Progenitor cell of endocrine pancreas (in vitro differentiated cells): ENCODE measurements at places on chromosomes 7 and 10. TPM values are rescaled to one million over a fixed set of nuclear protein-coding genes. Genes with fewer than 3 reads are reported as not detected.

DNA sequence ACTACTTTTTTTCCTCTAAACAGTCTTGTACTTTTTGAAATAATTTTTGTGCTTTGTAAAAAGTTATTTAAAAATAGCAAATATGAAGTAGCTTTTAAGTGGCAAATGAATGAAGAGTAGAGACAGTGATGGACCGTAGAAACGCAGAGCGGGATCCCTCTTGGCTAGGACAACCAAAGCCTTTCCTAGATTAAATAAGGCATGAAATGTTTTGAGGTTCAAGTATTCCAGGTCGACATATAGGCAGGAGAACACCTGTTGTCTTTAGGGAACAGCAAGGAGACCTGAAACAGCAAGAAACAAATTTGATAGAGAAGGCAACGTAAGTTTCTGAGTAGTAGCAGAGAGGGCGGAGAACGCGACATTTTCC lies 662 bp upstream of the PPRC1 start:
- H3K36me3 ChIP-seq: no peaks in the 10 kb centered on the region
- peaks cover 21% of the 10 kb centered on the region for H3K4me1 ChIP-seq
- H3K4me3 ChIP-seq: peak overlapping the region; percentile 96
- no peak for DNase-seq
- no peaks in the 10 kb centered on the region for H3K27me3 ChIP-seq

GRCh38 chr10:90319188-90319914 lies 538.5 kb downstream of the HTR7 start:
- no peak overlapping the region for H3K27ac ChIP-seq
- no peaks in the 10 kb centered on the region for H3K4me1 ChIP-seq
- H3K27me3 ChIP-seq: peaks cover 2% of the 10 kb centered on the region
- no peaks in the 10 kb centered on the region for H3K36me3 ChIP-seq

- H3K27me3 ChIP-seq: no peaks in the 10 kb centered on the region
- H3K36me3 ChIP-seq: peaks cover 18% of the 10 kb centered on the region
- DNase-seq: no peak
- H3K27ac ChIP-seq: peak overlapping the region; percentile 93
- peaks cover 50% of the 10 kb centered on the region for H3K4me1 ChIP-seq
Observed at GRCh38 chr10:5888351-5888750, 1.3 kb downstream of the ANKRD16 start.

Gene UROS
- total RNA-seq: 45.0 and 47.8 TPM in 2 replicates

Gene NKX1-2
- not detected in 2 replicates for total RNA-seq

Gene UPK3B
- total RNA-seq: 1.7 and 4.7 TPM in 2 replicates

DNA sequence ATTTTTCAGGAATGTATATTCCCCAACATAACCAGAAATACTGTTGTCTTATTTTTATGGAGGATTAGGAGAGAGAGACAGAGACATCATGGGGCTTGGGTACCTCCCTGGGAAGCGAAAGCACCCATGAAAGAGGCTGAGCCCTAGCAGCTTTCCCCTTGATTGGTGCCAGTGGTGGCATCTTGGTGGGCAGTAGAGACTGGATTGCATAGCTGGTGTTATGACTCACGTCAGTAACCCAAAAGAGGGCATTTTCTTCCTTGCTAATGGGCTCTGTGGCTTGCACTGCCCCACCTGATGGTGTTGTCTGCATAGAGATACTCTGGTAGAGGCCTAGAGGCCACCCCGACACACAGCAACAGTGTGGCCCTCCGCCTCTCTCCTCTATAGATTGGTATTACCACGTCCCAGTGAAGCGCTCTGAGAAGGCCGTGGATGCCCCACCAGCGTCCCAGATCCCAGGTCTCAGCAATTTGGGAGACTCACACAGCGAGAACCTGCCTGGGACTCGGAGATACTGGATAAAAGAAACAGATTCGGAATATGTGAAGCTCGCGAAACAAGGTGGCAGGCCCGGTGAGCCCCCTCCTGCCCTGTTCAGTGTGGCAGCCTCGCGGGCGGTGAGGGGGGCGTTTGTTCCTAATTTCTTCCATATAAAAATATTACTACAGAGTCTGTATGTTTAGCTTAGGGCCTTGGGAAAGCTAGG lies 5.8 kb downstream of the C7orf57 start:
- peaks cover 34% of the 10 kb centered on the region for H3K27me3 ChIP-seq
- H3K27ac ChIP-seq: no peak overlapping the region
- no peak for DNase-seq
- H3K4me1 ChIP-seq: peaks cover 2% of the 10 kb centered on the region

Gene XPNPEP1
- 40.0 and 66.8 TPM in 2 replicates for total RNA-seq

GRCh38 chr10:114019226-114019625 lies 24.4 kb upstream of the ADRB1 start:
- H3K27me3 ChIP-seq: peaks cover 30% of the 10 kb centered on the region
- no peak overlapping the region for H3K27ac ChIP-seq

Gene PROSER2
- 18.8 and 19.0 TPM in 2 replicates for total RNA-seq

Gene ARHGAP22
- total RNA-seq: 3.8 and 4.7 TPM in 2 replicates

GRCh38 chr10:21368022-21368582 lies 157.4 kb downstream of the SKIDA1 start:
- DNase-seq: no peak
- no peak overlapping the region for H3K4me3 ChIP-seq
- no peaks in the 10 kb centered on the region for H3K27me3 ChIP-seq
- peaks cover 14% of the 10 kb centered on the region for H3K4me1 ChIP-seq
- no peaks in the 10 kb centered on the region for H3K36me3 ChIP-seq

DNA sequence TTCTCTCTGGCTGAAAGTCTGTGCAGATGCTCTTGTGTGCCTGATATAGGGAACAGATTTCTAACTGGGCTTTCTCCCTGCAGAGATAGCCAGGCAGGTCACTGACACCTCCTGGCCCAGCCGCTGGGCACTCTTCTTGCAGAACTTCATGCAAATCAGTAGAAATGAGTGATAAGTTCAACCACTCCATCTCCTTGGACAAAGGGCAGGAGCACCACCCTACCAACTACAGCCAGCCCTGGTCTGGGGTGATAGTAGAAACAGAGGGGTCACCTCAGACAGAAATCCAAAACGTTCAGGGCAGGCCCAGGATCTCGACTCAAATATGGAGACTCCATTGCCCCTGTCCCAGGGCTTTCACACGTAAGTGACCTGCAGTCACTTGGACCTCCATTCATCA lies 917.8 kb upstream of the ZNF722 start:
- no peaks in the 10 kb centered on the region for H3K4me1 ChIP-seq
- no peak overlapping the region for H3K4me3 ChIP-seq
- H3K27ac ChIP-seq: no peak overlapping the region
- H3K27me3 ChIP-seq: no peaks in the 10 kb centered on the region

Gene DNAJC1
- 28.5 and 29.1 TPM in 2 replicates for total RNA-seq

GRCh38 chr10:4006051-4006450 lies 221.0 kb upstream of the KLF6 start:
- DNase-seq: no peak
- no peak overlapping the region for H3K27ac ChIP-seq
- no peaks in the 10 kb centered on the region for H3K36me3 ChIP-seq
- H3K4me1 ChIP-seq: no peaks in the 10 kb centered on the region
- H3K4me3 ChIP-seq: no peak overlapping the region

DNA sequence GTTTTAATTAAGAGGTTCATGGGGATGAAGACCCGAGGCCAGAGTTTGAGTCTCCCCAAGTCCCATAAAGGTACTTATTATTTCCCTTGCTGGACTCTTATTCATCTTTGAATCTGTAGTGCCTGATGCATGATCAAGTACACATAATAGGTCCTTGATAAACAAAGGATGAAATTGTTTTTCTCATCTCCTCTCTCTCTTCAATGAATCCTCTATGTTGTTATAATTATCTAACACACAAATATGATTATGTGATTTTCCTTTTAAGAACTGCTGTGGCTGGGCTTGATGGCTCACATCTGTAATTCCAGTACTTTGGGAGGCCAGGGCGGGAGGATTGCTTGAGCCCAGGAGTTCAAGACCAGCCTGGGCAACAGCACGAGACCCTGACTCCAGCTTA lies 117.7 kb downstream of the BAMBI start:
- H3K4me1 ChIP-seq: peaks cover 15% of the 10 kb centered on the region
- H3K4me3 ChIP-seq: no peak overlapping the region
- H3K27me3 ChIP-seq: peaks cover 4% of the 10 kb centered on the region
- DNase-seq: no peak
- H3K36me3 ChIP-seq: no peaks in the 10 kb centered on the region

DNA sequence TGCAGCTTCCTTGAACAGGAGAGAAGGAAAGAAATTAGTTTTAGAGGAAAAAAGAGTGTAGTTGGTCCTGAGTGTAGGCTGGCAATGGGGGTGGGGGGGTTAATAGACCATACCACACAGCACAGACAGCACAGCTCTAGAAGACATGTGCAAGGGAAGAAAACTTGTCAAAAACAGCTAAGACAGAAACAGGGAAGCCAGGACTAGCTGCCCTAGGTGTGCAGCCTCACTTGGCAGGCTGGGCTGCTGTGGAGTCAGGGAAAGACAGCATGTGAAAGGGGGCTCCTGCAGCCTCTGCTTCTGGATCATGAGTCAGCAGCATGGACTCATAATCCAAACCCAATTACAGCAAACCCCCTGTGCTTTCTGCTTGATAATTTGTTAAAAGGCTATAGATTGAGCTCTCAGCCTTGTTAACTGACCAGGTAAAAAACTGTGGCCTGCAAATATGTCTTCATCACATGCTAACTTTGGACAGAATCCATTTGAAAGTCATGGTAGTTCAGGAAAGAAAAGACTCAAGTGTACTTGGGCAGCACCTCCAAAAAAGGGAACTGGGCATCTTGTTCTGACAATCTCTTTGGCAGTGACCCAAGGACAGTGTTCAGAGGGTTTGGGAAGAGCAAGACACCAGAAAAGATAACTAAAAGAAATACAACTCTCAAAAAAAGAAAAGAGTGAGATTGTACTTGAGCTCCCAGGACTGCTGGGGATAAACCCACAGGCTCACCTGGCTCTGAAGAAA lies 142.2 kb upstream of the VWC2 start:
- no peak for DNase-seq
- H3K4me1 ChIP-seq: no peaks in the 10 kb centered on the region
- no peak overlapping the region for H3K27ac ChIP-seq
- no peak overlapping the region for H3K4me3 ChIP-seq
- no peaks in the 10 kb centered on the region for H3K36me3 ChIP-seq

GRCh38 chr10:133169173-133169947 lies 9.3 kb downstream of the KNDC1 start:
- H3K36me3 ChIP-seq: peaks cover 8% of the 10 kb centered on the region
- peaks cover 3% of the 10 kb centered on the region for H3K27me3 ChIP-seq
- H3K4me3 ChIP-seq: no peak overlapping the region
- H3K27ac ChIP-seq: no peak overlapping the region

Gene CPA4
- total RNA-seq: 4.9 and 5.1 TPM in 2 replicates

Gene SLC13A4
- total RNA-seq: 0.22 and 0.75 TPM in 2 replicates

DNA sequence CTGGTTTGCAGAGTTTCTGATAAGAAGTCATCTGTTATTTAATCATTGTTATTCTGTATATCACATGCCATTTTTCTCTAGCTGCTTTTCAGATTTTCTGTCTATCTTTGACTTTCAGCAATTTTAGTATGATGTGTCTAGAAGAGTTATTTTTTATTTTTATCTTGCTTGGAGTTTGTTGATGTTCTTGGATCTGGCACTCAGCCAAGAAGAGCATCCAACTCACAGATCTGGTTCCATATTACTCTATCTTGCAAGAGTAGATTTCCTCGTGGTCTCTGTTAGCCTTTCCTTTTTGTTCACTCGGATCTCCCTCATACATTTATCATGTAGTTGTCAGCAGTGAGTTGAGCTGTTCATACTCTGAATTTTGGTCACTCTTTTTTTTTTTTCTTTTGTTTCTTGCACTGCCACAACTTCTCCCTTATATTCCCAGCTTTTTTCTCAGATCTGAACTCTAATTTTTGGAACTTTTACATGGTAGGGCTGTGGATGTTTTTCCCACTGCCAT lies 54.8 kb upstream of the CALCR start:
- no peak overlapping the region for H3K4me3 ChIP-seq
- no peak for DNase-seq
- H3K36me3 ChIP-seq: no peaks in the 10 kb centered on the region
- no peak overlapping the region for H3K27ac ChIP-seq

Gene TMEM225B
- total RNA-seq: 0.91 and 1.4 TPM in 2 replicates

- no peak overlapping the region for H3K4me3 ChIP-seq
- no peak overlapping the region for H3K27ac ChIP-seq
- no peak for DNase-seq
- H3K4me1 ChIP-seq: no peaks in the 10 kb centered on the region
- no peaks in the 10 kb centered on the region for H3K27me3 ChIP-seq
- H3K36me3 ChIP-seq: peaks cover 66% of the 10 kb centered on the region
Observed at GRCh38 chr7:152128741-152129461, 103.4 kb downstream of the GALNT11 start.

Gene RARRES2
- 19.0 and 20.2 TPM in 2 replicates for total RNA-seq

DNA sequence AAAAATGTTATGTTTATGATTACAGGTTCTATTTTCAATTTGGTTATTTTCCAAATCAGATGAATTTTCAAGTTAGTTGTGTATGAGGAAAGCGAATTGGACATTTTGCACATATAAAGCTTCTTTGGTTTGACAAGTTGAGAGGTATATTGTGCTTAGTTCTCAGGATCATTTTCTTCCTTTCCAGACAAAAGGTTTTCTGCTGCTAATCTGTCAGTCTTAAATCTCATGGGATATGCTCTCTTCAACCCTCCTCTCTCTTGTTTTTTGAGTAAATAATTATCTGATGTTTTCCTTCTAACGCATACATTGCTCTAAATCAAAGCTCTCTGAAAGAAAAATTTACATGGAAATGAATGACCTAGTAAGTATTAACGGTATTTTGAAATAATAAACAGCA lies 77.9 kb downstream of the PPP1R3A start:
- no peak for DNase-seq
- H3K4me1 ChIP-seq: no peaks in the 10 kb centered on the region
- H3K27ac ChIP-seq: no peak overlapping the region

GRCh38 chr10:35447693-35448407 lies 111.5 kb downstream of the CCNY start:
- peaks cover 10% of the 10 kb centered on the region for H3K36me3 ChIP-seq
- no peak overlapping the region for H3K4me3 ChIP-seq
- no peak for DNase-seq

DNA sequence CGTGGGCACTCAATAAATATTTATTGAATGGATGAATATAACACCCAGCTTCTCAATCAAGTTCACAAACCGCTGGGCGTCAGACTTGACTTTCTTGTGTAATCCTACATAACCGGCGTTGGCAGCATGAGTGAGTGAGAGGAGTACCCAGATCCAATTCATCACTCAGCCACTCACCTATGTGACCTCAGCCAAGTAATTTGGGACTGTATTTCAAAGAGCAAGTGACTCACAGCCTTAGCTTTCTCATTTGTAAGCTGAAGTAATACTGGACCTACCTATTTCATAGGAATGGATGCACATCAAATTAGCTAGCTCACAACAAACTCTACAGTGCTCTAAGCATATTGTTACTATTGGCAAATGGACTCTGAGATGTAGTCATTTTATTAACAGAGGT lies 53.8 kb upstream of the FAM204A start:
- no peak overlapping the region for H3K27ac ChIP-seq
- H3K4me3 ChIP-seq: no peak overlapping the region
- DNase-seq: no peak

Gene GBF1
- 52.3 and 54.6 TPM in 2 replicates for total RNA-seq

Gene TSPAN33
- total RNA-seq: 22.2 and 24.5 TPM in 2 replicates

DNA sequence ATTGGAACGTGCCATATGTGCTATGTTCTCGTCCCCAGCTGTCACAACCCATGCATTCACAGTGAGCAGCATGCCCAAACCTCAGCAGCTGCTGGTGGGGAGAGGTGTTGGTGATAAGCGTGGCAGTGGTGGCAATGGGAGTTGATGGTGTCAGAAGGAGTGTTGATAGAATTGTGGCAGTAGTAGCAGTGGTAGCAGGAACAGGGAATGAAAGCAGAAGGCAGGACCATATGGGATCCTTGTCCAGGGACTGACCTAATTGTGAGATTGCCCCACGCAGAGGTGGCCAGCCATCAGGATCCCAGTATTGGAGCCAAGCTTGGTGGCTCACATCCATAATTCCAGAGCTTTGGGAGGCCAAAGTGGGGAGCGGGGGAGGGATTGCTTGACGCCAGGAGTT lies 276.3 kb downstream of the GALNT17 start:
- no peaks in the 10 kb centered on the region for H3K36me3 ChIP-seq
- no peaks in the 10 kb centered on the region for H3K4me1 ChIP-seq
